Cerebellum (tissue), 4 donors: ENCODE measurements at places on chromosomes 6 and 20.

DNA sequence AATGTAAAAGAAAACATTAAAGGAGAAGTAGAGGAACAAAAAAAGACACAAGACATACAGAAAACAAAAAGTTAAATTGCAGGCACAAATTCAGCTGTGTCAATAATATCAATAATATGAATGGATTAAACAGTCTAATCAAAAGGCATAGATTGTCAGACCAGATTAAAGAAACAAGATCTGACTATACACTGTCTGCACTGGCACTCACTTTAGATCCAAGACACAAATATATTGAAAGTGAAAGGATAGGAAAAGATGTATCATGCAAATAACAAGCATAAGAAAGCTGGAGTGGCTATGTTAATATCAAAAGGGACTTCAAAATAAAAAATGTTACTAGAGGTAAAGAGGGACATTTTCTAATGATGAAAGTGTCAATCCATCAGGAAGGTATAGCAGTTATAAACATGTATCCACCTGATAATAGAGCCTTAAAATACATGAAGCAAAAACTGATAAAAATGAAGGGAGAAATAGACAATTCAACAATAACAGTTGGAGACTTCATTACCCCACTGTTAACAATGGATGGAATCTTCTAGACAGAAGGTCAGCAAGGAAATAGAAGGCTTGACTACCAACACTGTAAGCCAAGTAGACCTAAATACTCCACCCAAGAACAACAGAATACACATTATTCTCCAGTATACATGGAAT is 89.7 kb downstream of the HIVEP1 start:
- DNase-seq, result no peak

GRCh38 chr6:52304983-52305390 is 20.4 kb upstream of the MCM3 start:
- no peak for DNase-seq

GRCh38 chr20:973785-974194 is 28.3 kb downstream of the RSPO4 start:
- DNase-seq, result no peak

DNA sequence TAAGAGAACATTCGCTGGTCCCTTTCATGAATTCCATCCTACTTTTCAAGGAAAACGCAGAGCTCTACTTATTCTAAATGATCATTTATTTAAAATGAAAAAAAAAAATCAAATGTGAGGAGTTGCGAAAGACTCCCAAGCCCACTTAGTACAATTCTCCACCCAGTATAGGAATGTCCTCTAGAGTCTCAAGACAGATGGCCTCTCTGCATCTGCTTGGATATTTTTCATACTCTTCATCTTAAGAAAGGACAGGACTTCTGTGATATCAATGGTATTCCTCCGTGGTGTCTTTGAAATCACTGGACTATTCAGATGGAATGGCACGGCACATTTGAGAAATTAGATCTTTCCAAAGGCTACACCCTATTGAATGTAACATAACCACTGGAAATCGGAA is 107.1 kb downstream of the PTPRK start:
- no peak for DNase-seq

GRCh38 chr6:132814716-132815570 is 574 bp downstream of the RPS12 start:
- no peak for DNase-seq

- no peak for DNase-seq
Measured at GRCh38 chr6:136079701-136080565, 170.2 kb downstream of the MTFR2 start.

DNA sequence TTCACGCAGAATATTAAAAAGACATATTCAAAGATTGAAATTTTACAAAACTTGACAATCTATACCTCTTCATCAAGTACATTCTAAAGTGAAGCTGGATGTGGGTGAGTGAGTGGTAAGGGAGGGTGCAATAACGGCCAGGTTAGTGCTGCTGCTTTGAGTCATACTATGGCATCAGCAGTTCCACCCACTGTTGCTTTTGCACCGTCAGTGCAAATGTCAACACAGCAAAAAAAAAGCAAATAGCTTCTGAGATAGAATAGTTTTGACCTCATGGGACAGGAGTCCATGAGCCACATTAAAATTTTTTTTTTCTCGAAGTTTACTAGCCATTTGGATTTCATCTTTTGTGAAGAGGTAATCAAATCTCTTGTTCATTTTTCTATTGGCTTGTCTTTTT is 31.8 kb downstream of the PSMF1 start:
- DNase-seq, result no peak

- DNase-seq, result no peak
Measured at GRCh38 chr20:3765171-3765882, 2.2 kb downstream of the ADISSP start.

GRCh38 chr20:1625083-1625690 is 5.4 kb upstream of the SIRPB1 start:
- DNase-seq, result no peak

- DNase-seq, result no peak
Measured at GRCh38 chr20:15597306-15597705, 975.9 kb downstream of the KIF16B start.

GRCh38 chr6:141996823-141997222 is 135.9 kb upstream of the GJE1 start:
- no peak for DNase-seq

DNA sequence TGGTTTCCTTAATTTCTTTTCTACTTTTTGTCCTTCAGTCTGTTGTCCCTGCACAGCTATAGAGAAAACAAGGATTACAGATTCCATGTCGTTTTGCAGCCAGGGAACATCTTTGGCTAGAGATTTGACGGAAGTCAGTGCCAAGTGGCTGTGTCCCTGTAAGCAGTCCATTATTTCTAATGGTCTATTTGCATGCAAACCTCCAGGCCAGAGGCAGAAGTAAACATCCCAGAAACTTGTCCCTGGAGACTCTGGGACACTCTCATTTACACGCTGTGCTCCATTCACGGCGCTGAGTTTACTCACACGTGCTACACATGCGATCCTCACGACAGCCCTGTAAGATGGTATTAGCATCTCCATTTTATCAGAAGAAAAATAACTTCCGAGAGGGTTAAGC is 355.5 kb downstream of the PRKN start:
- DNase-seq, result no peak

DNA sequence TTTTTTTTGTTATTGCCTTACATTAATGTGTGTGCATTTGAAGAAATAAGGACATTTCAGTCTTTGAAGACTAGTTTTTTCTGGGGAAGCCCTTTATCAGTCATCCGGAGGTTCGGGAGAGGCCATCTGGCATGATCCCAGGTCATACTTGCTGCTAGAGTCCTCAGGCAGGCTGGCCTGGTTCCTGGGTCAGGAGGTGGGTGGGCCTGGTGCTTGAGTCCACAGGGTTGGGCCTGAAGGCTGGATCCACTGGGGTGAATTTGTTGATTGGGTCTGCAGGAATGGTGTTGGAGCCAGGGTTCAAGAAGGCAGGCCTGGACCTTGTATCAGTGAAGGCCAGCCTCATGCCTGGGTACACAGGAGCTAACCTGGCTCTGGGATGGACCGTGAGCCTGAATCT is 15.8 kb upstream of the WFDC9 start:
- DNase-seq, result no peak

GRCh38 chr20:36364506-36364905 is 58.4 kb downstream of the DLGAP4 start:
- DNase-seq, result no peak

GRCh38 chr20:63900413-63900812 is 5.5 kb downstream of the DNAJC5 start:
- no peak for DNase-seq

DNA sequence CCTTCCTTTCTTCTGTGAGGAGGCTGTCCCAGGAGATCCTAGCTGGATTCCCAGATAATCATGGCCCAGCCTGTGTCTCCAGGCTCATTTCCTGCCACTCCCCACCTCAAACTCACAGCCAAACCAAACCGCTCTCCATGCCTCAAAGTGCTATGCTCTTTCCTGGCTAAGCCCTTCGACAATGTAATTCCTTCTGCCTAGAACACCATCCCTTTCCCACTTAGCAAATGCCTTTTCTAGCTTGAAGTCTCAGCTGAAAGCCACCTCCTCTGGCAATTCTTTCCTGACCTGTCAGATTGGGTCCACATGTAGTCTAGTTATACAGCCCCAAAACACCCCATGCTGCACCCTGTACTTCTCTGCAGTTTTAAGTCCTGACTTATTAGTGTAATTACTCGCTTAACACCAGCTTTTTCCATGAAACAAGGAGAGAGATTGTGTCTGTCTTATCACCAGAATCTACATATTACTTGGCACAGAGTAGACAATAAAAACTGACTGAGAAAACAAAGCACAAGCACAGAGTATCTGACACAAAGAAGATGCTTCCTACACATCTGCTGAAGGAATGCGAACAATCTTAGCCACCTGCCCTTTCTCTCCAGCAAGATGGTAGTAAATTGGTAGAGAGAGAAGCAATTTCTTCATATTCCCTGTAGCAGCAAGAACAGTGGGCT is 5.4 kb downstream of the TRIM26 start:
- no peak for DNase-seq

DNA sequence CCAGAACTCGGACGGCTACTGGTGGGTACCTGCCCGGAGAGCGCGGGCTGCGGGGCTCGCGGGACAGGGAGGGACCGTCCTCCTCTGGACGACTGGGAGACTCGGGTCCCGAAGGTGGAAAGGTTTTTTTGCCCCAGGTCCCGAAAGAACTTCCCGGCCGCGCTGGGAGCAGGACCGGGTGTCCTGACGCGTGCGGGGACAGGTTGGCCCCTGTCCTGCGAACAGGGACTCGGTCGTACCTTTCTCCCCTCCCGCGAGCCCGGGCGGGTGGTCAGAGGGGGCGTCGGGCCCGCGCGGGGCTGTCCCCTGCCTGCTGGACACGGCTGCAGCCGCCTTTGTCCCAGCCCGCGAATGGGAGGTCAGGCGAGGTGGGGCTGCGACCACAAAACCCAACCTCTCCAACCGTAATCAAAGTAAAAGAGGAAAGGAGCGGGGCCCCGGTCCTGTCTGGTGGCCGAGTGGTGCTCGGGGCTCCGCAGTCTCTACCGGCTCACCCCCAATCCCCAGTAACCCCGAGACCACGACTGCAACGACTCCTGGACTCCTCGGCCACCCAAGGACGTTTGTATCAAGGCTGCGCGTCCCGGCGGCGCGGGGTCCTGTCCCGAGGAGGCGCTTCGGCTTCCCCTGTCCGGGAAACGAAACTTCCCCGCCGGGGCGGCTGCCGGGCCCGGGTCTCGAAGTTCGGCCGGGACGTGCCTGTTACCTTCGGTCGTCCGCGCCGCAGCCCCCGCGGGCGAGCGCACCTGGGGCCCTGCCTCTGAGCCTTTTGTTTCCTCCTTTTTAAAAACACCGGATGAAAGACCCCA is 798 bp downstream of the DSP start:
- no peak for DNase-seq

DNA sequence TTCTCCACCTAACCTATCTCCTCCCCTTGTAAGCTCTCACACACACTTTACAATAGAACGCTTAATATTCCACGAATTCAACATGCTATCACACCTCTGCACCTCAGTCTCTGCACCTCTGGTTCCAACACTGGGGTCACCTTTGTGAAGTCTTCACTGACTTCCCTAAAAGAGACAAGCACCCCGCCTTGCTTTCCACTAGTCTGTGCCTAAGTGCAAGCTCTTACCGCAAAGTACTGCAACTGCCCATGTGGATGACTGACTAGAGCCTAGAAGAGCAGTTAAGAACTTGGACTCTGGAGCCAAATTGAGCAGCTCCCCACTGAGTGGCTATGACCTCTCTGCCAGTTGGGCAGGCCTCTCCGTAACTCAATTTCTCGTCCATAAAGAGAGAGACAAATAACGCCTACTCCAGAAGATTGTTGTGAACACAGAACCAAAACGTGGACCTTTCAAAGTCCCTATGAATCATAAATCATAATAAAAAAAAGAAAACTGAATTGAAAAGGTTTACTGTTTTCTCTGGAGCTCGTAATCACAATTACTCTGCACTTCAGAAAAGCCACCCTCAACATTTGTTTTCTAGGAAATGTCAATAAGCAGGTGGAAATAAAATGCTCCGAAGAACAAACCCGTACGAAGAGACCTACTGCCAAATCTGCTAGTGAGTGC is 1.2 kb downstream of the IFNGR1 start:
- peak; percentile 3 for DNase-seq

- no peak for DNase-seq
Measured at GRCh38 chr6:31945507-31946369, at the start of gene CFB. Gene CFB, plus strand, starts transcription at chr6:31946095. Its CDS starts 127 bp downstream, at chr6:31946222.

- no peak for DNase-seq
Measured at GRCh38 chr6:56608332-56608731, 34.4 kb downstream of the DST start.

DNA sequence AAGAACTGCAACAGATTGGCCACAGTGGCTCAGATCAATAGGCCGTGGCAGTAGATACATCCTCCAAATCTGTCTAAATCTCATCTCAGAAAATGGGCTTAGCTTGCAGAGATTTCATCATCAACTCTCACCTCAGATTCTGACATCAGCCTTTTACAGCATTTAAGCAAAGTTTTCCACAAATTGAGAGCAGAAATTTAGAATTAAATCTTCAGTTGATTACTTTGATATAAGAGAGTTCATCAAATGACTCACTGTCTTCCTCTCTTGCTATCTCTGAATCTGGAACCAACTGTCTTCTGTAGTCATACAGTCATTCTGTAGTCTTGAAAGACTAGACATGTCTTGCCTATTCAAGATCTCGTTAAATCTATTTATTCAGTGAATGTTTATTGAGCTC is 45.2 kb upstream of the CTAGE9 start:
- DNase-seq, result no peak

DNA sequence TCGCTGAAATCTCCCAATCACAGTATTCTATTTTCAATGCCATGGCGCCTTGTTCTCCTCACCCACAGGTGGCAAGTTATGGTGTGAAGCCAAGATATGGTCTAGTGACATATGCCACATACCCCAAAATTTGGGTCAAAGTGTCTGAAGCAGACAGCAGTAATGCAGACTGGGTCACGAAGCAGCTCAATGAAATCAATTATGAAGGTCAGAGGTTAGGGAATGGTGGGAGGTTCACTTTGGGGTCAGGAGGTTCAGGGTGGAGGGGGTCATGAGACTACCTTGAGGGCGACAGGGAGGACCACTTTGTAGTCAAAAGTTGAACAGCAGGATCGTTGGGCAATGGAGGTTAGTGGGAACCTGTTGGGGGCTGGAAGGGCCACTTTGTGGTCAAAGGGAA is 2.4 kb downstream of the CFB start:
- no peak for DNase-seq

GRCh38 chr6:31386099-31386498 is 17.3 kb upstream of the MICA start:
- DNase-seq, result no peak

- DNase-seq, result no peak
Measured at GRCh38 chr20:2279253-2279779, 16.5 kb upstream of the TGM3 start.

DNA sequence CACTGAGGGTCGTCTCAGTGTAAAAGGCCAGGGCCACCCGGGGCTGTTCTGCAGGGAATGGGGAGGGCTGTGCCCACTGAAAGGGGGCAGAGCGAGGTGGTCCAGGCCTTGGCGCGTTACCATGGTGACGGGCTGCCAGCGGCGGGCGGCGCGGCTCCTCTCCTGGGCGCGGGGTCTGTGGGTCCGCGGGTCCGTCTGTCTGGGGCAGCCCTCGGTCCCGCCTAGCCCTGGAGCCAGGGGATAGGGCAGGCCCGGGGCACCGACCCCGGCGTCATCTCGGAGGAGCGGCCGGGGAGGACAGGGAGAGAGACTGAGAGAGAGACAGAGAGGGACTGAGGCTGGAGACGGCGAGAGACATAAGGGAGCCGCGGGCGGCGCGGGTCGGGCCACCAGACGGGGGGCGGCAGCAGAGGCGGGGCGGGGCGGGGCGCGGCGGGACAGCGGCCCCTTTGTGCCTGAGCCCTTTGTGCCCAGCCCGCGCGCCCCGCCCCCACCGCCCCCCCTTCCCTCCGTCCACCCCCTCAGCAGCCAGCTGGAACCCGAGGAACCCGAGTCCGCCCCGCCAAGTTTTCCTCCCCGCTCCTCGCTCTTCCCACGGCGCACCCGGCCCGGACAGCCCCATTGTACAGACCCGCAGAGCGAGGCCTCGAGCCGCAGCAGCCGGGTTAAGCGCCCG is at the start of gene KIAA1755:
KIAA1755 (minus strand) TSS at position 358 of the 676 bp plus-strand sequence; CDS start at position 123, 235 bp downstream.
- peak; percentile 35 for DNase-seq
